BJ (cell line): ENCODE measurements at places on chromosomes 1 and 21.

GRCh38 chr1:221605569-221605968 lies 136.3 kb downstream of the DUSP10 start:
- no peak for DNase-seq

DNA sequence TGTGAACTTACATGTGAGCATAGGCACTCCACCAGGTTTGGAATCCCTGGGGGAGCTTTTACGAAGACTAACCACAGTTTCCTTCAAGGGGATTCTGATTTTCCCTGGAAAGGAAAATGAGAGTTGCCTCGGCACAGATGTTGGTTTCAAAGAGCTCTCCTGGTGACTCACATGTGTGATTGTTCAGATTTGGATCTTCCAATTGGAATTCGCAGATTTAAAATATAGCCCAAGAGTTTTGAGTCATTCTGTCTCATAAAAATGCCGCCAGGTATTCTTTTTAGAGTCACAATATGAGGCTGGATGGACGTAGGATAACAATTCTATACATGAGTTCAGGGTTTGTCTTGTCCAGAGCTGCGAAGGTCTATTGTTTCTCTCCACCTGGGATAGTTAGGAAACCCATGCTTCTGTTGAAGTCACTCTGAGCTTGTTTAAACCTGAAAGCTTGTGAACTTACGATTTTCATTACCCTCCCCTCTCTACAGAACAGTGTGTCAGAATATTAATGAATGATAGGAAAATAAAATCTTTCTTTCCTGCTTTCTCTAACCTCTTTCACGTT lies 64.9 kb downstream of the TGFB2 start:
- no peak for DNase-seq

DNA sequence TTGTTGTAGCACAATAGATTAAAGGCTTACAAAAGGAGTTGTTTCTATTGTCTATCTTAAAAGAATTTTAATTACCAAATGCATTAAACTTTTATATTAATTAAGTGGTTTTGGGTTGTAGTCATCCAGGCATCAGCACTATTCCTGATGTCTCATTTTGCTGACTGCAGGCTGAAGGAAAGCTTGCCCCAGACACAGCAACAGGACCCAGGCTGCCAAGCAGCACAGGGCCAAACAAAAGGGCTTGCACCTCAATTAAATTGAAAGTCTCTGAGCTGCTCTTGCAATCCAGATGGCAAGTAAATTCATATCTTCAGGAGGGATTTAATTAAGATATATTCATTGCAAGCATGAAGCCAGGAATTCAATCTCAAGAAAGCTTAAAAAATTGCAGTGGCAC lies 80.7 kb upstream of the CHODL start:
- DNase-seq: no peak

DNA sequence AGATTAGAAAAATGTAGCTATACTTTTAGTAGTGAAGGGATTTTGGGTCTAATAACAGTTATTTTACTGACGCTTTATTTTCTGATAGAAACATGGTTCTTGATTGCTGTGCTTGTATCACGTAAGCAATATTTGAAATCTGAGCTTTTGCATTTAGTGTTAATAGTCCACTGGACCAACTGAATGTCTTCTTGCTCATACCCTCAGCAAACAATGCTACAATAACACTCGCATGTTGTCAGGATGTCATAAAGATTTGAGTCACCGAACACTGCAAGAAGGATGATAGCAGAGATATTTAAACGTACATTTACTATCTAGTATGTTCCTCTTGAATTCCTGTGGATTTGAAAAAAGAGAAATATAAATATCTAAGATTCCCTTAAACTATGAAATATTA lies 7.5 kb downstream of the DYRK1A start:
- no peak for DNase-seq

DNA sequence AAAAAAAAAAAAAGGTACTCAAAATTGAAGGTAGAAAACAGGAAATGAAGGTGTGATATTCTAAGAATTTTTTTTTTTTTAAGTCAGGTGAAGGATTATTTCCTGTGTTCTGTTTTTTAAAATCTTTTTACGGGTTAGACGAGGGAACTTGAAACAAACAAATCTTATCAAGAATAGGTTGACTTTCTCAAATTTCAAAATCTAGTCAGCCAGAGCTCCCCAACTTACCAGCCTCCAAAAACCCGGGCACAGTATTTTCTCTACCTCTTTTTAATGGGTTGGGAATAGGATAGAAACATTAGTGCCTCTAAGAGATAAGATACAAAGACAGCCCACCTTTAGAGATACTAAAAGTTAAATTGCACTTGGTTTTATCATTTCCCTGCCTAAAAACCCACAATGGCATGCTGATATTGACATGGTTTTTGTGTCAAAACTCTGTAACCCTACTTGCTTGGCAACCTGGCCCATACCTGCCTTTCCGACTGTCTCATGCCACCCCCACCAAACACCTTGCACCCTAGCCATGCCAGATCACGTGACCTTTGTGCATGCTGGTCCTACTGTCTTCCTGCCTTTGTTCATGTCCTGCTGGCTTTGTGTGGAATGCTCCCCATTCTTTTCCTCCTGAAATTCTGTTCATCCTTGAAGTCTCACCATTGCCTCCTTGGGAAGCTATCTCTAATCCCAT lies 4.2 kb downstream of the RCAN3 start:
- no peak for DNase-seq

DNA sequence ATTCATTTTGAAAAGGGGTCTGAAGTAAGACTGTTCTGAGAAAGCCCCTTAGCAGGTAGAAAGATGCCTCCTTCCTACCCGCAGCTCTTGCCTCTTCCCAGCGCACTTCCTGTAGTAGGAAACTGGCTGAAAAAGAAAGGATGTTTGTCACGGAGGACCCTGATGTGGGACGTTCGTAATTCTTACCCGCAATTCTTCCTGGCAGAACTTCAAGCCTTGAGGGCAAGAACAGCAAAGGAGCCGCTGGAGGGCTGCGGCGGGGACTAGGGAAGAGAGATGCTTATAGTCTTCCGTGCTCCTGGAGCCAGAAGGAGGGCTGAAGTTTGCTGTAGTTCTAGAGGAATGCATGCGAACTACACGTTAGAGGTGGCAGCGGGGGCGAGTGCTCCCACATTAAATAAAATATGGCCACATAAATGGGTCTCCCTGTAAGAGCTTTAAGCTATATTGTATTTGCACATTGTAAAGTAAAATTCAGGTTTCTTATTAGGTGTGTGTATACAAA lies 6.3 kb downstream of the C1orf53 start:
- DNase-seq: no peak

DNA sequence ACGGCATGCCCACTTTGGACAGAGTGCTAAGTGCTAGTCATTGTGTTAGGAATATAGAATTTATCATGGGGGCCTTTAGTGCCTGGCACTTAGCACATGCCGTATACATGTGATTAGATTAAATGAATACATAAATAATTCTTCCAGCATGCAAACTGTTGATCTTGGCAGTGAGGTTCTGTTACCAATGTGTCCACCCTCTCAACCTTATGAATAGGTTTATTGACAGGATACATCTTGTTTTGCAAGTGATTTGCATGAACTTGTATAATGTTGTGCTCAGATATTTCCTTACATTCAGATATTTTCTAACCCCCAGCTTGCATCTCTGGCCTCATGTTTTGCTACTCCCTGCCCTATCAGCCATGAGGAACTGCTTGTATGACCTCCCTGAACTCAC lies 60.3 kb upstream of the ZNF648 start:
- DNase-seq: no peak

DNA sequence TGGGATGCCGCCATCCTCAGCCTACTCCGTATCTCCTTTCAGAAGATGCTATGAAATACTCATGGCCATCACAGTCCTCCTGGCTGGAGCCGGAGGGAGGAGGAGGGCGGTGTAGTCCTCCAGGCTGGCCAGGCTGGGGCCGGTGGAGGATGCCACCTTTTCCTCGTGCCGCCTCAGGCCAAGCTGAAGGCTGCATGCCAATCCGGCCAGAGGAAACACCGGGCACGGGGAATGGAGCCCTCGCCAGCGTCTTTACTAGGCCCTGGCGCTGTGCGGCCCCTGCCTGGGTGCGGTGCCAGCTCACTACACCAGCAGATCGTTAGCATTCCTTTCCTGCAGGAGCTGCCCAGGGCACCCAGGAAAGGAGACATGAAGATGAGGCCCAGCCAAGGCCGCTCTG lies 70.1 kb downstream of the CASZ1 start:
- DNase-seq: no peak

DNA sequence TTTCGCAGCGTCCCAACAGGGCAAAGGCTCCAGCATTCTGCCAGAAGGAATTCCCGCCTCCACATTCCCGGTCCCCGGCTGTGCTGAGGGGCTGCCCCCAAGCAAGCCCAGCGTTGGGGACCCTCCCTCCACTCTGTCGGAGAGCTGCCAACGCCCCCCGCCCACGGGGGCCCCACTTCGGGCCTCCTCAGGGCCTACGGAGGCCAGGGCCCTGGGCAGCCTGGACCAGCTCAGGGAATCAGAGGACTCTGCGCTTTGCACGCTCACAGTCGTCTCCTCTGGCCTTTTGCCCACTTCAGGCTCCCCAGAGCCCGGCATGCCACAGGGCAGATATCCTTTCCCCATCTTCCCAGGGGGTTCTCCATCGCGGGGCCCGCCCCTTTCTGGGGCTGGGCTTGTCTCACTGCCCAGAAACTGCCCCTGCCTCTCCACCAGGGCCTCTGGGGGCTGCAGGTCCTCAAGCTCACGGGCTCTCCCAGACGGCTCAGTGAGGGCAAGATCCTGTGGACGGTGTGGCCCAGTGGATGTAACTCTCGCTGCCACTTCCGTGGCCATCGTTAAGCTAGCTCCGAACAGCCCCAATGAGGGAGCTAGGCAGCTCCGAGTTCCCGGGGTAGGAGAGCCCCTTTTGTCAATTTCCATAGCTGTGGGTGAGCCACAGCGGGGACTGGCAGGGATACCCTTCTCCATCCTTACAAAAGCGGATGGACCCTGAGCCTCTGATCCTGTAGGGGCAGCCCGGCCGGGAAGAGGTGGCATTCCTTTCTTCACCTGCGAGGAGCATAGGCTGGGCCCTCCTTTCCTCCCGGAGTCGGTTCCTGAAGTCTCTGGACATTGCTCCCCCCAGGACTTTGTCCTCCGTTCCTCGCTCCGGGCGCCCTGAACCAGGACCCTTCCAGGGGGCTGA lies 2.8 kb downstream of the ITPKB start:
- no peak for DNase-seq
